ENCODE measurements at places on chromosomes 2 and 18.
A peak's percentile ranks its signal among the peaks of the same experiment; 100 is the strongest.

- DNase-seq = no peak
Observed at GRCh38 chr2:240432430-240432819, 3.0 kb upstream of the GPC1 start.

- DNase-seq = no peak
Observed at GRCh38 chr2:118923371-118923770, 18.6 kb upstream of the MARCO start.

- DNase-seq = no peak
Observed at GRCh38 chr2:233600386-233600785, 17.0 kb upstream of the UGT1A8 start.

- no peak for DNase-seq
Observed at GRCh38 chr18:45321520-45321919, 293.8 kb upstream of the SLC14A2 start.

- no peak for DNase-seq
Observed at GRCh38 chr2:129930451-129930850, 49.0 kb upstream of the RAB6C start.

DNA sequence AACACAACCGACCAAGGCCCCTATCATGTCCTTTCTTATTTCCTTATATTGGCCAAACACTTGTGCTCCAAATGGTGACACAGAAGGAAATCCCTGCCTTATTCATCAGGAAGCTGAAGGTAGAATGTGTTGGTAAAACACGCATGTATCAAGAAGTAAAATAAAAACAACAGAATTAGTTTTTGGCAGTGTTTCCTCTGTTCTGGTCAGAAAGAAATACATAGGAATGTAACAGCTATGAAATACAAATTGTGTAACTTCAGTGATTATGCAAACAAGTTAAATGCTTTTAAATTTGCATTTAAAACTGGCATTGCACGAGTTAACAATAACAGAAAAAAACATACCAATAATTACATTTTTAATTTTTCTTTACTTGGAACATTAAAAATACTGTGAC, 19.3 kb downstream of the ST6GAL2 start:
- DNase-seq = no peak

GRCh38 chr2:58606799-58607198, 365.7 kb upstream of the FANCL start:
- no peak for DNase-seq

GRCh38 chr2:241036397-241036963, 38.1 kb downstream of the SNED1 start:
- peak; percentile 56 for DNase-seq

- DNase-seq = no peak
Observed at GRCh38 chr2:150063931-150064548, 423.4 kb downstream of the RND3 start.

DNA sequence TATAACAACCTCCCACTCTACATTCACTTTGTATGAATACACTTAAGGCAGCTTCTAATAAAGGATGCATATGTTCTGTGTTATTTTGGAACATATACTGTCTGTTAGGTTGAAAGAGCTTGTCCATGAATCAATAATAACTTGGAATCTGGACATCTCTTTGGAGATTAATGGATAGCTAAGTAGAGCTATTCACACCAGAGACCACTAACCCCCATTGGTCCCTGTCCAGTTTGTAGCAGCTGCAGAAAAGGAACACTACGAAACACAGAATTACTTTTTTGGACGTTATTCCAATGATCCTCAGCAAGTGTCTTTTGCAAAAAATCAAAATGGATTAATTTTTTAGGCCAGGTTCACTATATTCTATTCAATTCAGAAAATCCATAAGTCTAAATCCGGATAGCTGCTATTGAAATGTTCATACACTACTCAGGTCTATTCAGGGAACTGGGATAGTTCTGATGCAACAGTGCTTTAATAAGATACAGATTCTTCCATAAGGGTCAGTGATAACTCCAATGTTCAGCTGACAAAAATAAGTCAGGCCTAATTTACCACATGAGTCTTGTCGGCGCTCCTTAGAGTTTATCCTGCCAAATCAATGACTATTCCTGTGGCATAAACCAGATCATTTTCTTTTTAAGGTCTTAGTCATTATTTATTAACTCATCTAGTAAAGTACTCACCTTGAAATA, 44.2 kb downstream of the NRXN1 start:
- DNase-seq = no peak

DNA sequence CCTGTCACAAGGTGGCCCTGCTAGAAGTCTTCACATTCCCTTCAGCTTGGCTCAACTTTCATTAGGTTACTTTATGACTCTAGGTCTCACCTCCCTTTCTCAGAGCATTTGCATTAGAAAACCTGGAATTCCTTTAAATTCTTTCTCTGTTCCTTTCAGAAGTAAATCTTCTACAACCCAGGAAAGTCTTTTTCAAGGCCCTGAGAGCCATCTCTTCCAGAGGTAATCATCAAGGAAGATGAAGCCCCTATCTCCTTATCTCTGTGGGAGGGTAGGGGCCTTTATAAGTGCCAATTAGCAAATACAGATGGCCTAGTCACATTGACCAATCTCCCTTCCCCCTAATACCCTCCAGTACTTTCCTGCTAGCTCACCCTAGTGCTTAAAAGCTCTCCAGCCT, 848.0 kb upstream of the FAM98A start:
- no peak for DNase-seq

GRCh38 chr2:166246901-166247300, 119.1 kb upstream of the SCN1A start:
- DNase-seq = no peak
